Glutamatergic neuron (in vitro differentiated cells): ENCODE measurements at places on chromosomes 7 and 10.

DNA sequence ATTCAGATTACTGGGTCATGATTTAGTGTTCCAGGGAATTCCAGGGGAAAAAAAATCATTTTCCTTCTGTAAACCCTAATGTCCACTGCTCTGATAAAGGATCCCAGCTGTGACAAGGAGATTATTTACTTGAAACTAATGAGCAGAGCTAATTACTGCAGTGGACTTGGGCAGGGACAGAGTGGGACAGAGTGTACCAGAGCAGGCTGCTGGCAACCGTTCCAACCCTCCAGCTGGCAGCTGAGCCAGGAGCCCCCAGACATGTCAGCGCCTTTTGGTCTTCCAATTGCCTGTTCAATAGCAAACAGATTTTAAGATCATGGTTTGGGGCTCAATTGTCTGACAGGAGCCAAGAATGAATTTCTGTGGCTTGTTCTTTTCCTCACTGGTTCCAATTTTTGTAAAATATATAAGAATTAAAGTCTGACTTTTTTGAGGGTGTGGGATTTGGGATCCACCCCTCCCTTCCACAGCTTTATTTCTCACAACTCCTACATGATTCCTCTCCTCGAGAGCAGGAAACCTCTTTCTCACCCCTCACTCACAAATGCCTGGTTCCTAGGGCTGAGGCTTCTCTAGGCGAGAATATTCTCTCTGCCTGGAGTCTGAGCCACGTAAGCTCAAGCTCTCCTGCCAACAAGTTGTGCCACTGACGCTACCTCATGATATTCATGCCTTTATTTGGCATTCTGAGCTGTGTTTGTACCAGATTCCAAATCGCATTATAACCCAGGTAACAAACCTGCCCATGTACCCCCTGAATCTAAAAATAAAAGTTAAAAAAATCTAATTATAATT lies 20.6 kb upstream of the FAM180A start:
- DNase-seq: no peak

DNA sequence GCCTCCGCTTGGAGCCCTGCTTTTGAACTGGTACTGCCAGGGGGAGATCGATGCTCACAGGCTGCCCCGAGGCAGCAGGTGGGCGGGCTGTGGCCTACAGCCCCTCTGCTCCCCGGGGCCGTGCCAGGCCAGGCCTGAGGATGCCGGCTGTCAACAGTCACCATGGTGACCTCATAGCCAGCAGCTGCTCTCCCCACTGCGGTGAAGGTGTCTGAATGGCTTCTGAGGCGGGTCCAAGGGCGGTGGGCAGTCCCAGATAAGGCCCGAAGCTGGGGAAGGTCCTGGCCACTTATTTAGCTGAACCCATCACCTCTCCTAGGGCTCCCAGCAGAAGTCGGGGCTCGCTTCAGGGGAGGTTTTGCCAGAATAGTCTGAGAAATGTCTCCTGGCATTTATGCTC lies 179.3 kb downstream of the ARHGAP12 start:
- DNase-seq: peak; percentile 87

DNA sequence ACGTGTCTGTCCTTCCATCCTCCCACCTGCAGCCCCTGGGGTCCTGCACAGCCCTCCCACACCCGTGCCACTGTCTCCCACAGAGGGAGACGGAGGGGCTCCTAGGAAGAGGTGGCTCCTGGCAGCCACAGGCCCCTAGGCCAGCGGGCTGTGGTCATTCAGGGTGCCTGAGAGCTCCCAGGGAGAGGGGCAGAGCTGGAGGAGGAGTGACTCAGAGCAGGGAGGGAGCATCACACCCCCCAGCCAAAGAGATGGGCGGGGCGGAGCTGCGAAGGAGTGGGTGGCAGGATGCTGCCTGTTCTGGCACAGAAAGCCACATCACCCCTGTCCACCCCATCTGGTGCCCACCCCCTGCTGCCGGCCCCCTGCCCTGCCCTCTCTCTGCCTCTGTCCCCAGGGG lies 50.5 kb downstream of the STK32C start:
- no peak for DNase-seq

GRCh38 chr10:75401569-75402485 lies at the start of gene ZNF503:
Gene ZNF503 (minus strand): TSS chr10:75401764. CDS start chr10:75401419, 345 bp downstream.
- peak; percentile 96 for DNase-seq
